Activated naive CD8-positive, alpha-beta T cell treated with anti-CD3 and anti-CD28 coated beads for 36 hours (primary cell): ENCODE measurements at places on chromosomes 7 and 10.

DNA sequence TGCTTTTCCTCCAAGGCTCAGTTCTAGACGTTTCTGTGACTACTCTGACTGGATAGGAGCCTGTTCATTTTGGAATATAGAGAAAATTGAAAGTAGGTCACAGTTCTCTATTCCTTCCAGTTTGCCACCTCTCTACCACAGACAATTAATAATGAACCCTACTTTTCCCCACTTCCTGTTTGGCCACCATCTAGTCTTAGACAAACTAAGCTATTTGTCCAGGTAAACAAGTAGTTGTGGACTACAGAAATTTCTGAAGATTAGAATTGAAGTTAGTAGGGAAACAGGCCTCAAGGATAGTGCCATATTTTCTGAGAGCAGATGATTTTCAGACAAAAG is 87.0 kb downstream of the AUTS2 start:
- no peak for DNase-seq

DNA sequence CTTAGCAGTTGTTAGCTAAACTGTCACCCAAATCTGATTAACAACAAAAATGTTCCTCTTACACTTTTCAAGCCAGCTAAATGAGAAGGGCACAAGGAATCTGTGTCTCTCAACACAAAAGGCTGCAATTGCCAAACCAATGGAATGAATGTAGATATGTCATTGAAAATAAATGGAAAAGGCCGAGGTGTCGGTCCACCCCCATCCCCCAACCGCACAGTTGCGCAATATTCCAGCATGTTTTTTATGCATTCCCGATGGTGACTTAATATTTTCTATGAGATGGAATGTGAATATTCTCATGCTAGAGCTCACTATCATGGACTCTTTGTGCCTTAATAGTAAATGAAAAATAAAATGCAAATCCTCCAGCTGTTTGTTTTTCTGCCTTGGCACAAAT is 181.6 kb upstream of the LRGUK start:
- no peak for DNase-seq

GRCh38 chr7:153476166-153476565 is 576.0 kb upstream of the DPP6 start:
- no peak for DNase-seq

- no peak for DNase-seq
Measured at GRCh38 chr10:47192273-47192672, 107.7 kb upstream of the GDF10 start.

DNA sequence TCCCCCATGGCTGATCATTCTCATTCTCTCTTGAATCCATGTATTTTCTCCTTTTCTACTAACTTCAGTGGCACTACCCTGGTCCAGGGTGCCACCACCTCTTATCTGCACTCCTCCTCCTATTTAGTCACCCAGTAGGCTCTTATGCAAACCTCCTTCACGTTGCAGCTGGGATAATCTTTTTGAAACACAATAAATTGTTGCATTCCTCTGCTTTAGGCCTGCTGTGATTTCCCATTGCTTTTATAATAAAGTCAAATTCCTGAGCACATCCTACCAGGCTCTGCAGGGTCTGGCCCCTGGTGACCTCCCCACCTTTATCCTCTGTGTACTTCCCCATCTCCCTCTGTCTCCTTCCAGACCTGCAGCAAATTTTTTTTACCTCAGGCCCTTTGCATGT is 112.7 kb upstream of the KIAA1217 start:
- DNase-seq: no peak

DNA sequence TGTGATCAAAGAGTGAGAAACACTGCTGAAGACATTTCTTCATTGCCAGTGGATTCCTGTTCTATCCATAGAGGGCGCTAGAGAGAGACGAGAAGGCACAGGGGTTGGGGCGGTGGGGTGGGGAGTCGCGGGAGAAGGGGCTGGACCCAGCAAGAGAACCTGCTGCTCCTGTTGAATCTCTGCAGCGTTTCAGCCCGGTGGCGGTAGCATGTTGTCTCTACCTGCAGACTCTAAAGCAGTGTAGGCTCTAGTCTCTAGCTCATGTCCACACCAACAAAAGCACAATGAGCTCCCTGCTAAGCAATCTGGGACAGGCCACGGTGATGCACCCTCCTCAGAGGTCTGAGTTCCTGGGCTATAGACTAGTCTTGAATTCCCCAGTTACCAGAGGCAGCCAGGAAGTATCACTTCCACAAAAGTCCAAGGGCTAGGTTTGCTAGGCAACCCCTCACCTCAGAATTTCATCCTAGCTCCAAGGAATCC is 167.7 kb downstream of the DGKB start:
- no peak for DNase-seq

DNA sequence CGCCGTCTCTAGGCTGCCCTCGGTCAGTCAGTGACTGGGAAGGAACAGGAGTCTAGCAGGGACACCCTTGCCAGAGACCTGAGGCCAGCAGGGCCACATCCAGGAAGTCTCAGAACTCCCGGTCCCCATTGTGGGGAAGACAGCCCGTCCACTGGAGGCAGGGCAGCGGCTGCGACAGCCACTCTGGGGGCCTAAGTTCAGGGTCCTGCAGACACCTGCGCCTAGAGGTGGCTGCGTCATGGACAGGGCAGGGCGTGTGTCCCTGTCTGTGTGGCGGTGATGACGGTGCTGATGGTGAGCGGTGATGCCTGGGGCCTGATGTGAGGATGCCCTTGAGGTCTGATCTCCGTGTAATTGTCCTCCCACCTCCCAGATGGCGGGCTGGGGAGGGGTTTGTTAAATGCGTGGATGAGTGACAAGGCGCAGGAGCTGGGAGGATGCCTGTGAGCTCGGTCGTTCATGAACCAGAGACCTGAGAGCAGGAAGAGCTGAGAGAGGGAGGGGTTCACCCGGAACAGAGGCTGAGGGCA is 537.9 kb upstream of the FOXK1 start:
- no peak for DNase-seq

- DNase-seq: no peak
Measured at GRCh38 chr7:143279186-143280098, 5.3 kb upstream of the TMEM139 start.

DNA sequence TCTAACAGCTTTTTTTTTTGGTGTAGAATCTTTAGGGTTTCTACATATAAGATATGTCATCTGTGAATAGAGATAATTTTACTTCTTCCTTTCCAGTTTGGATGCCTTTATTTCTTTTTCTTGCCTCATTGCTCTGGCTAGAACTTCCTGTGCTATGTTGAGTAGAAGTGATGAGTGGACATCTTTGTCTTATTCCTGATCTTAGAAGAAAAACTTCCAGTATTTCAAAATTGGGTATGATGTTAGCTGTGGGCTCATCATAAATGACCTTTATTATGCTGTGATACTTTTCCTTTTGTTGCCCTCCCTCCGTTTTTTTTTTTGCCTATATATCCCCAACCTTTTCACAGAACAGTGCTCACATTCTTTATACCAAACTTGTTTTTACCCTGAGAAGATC is 8.8 kb downstream of the AGK start:
- no peak for DNase-seq

DNA sequence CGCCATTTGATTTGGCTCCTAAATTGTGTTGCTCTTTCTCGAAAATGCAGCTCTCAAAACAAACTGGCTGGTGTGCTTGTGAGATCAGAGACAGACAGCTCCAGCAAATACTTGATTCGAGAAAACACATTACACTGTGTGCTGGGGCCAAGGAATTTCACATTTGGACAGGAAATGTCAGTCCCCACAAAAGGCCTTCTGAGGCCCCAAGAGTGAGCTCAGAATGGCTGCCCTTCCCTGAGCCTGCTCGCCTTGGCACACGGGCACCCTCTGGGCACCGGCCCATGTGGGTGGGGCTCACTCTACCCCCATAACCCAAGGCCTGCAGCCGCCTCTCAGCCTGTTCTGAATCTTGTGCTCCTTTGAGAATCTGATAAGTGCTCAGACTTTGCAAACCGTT is 13.9 kb upstream of the HSPA12A start:
- DNase-seq: no peak

- peak; percentile 41 for DNase-seq
Measured at GRCh38 chr7:50450590-50451032, 461 bp upstream of the FIGNL1 start.

DNA sequence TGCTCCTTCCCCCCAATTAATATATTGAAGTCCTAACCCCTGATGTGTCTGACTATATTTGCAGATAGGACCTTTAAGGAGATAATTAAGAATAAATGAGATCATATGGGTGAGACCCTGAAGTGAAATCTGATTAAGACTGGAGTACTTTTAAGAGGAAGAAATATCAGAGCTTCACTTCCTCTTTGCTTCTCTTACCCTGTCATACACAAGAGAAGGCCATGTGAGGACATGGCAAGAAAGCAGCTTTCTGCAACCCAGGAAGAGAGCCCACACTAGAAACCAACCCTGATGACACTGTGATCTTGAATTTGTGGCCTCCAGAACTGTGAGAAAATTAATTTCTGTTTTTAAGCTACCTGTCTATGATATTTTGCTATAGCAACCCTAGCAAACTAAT is 44.2 kb downstream of the JMJD1C start:
- DNase-seq: no peak

- DNase-seq: no peak
Measured at GRCh38 chr10:104139221-104139620, 17.2 kb downstream of the SFR1 start.

DNA sequence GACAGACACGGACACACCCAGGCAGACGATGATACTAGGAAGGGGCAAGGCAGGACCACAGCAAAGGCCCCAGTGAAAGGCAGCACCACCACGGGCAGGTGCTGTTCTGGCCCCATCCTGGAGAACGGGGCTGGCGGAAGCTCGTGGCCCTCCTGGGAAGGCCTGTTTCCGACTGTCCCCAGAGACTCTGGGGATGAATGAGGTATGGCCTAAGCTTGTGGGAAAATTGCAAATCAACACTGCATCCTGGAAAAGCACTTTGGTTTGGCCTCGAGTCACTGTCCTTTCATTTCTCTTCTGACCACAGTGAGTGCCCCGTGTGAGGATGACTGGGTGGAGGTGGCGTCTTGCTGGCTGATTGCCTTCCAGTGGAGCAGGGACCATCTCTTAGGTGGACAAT is 81.6 kb upstream of the ANLN start:
- DNase-seq: no peak

GRCh38 chr7:388961-389701 is 99.2 kb downstream of the FOXL3 start:
- no peak for DNase-seq

DNA sequence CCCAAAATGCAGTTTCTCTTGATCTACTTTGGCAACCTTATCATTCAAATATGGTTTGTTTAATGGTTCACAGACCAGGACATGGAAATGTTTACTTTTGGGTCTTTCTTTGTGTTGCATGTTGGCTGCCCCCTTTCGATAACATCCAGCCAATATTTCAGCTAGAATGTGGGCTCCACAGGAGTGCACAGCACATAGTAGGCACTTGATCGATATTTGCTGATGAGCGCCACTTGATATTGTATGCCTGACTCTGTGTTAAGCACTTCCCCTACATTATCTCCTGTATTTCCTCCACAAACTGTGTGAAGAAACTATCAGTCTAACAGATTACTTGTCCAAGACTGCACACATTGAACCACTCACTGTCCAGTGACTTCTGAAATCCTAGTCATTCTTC is 60.2 kb downstream of the SMURF1 start:
- no peak for DNase-seq

- no peak for DNase-seq
Measured at GRCh38 chr7:70426249-70426880, 705.6 kb upstream of the GALNT17 start.

GRCh38 chr10:49690698-49691356 is 11.4 kb downstream of the C10orf53 start:
- no peak for DNase-seq

GRCh38 chr10:14781763-14782162 is 7.1 kb upstream of the FAM107B start:
- no peak for DNase-seq

GRCh38 chr7:142085428-142085827 is 26.1 kb upstream of the MGAM2 start:
- no peak for DNase-seq

GRCh38 chr7:139159900-139160675 is 50.6 kb upstream of the ZC3HAV1 start:
- DNase-seq: no peak

DNA sequence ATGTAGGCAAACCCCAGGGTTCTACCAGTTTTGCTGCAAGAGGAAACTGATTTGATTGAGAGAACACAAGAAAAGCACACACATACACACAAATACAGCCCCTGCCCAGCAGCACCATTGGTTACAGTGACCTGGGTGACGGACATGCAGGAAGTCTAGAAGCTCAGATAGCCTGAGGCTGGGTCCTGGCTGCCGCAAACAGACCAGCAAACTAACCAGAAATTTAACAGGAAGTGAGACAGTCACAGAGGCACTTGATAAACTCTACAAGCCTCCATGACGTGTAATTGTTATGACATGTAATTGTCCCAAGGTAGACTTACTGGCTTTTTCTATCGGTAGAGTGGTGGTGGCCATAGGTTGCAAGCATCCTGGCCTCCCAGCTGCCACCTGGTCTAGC is 58.9 kb downstream of the PRKAR2B start:
- no peak for DNase-seq

GRCh38 chr7:79425665-79426064 is 27.8 kb downstream of the MAGI2 start:
- DNase-seq: no peak

DNA sequence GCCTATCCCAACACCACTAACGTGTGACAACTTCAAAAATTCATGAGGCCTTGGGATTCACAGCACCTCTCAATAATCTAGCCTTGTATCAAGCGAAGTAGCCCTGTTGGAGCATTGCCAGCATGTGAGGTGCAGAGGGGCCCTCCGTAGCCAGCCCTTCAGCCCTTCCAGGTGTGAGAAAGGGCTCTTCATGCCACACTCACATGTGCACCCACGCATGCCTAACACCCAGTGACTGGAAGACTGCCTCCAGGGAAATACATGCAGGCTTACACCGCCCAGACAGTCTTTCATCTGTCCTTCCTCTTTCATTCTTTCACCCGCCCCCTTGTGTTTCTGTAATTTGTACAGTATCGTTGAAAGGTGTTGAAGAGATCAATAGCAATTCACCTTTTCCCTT is 26.1 kb downstream of the LRRC4 start:
- DNase-seq: no peak

DNA sequence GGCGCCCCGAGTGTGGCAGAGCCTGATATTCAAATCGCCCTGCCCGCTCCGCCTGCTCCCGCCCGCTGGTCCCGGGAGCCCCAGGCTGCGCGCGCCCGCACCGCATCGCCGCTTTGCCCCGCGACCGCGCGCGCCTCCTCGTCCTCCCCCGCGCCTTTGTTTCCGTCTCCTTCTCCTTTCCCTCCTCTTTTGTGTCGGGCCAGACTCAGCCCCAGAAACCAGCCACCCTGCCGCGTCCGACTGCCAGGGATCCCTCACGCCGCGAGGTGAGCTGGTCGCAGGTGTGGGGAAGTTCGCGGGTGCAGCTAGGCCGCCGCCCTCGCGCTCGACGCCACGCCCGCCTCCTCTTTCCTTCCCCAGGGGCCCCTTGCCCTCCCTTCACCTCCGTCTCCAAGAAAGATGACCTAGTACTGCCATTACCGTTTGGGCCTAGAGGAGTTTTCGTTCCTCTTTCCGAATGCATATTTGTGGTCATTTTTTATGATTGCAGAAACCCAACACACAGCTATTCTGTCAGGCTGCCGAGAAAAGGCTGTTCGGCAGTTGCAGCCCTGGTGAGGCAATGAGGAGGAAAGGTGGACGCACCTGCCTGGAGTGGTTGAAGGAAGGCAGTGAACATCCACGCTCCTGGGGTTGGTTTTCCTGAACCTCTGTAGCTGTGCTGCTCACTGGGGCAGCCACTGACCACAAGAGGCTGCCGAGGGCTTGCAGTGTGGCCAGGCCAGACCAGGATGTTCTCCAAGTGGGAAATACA is 107.3 kb downstream of the SNX10 start:
- peak; percentile 48 for DNase-seq

GRCh38 chr10:16425449-16425848 is 11.4 kb upstream of the PTER start:
- DNase-seq: no peak
